ENCODE measurements at places on chromosomes 4 and X.
A peak's percentile ranks its signal among the peaks of the same experiment; 100 is the strongest.

DNA sequence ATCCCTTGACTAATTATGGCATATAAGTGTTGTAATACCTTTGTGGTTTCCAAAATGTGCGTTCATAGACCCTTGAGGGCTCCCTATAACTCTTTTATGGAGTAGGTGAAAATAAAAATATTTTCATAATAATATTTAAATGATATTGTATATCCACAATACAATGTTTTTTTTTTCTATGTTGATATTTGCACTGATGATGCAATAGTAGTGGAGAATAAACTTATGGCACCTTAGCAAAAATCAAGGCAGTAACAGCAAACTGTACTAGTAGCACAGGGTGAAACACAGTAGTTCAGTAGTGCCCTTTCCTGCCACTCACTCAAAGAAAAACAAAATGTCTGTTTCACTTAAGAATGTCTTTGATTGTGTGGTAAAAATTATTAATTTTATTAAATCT, 465.3 kb downstream of the C4orf33 start:
- DNase-seq = no peak

DNA sequence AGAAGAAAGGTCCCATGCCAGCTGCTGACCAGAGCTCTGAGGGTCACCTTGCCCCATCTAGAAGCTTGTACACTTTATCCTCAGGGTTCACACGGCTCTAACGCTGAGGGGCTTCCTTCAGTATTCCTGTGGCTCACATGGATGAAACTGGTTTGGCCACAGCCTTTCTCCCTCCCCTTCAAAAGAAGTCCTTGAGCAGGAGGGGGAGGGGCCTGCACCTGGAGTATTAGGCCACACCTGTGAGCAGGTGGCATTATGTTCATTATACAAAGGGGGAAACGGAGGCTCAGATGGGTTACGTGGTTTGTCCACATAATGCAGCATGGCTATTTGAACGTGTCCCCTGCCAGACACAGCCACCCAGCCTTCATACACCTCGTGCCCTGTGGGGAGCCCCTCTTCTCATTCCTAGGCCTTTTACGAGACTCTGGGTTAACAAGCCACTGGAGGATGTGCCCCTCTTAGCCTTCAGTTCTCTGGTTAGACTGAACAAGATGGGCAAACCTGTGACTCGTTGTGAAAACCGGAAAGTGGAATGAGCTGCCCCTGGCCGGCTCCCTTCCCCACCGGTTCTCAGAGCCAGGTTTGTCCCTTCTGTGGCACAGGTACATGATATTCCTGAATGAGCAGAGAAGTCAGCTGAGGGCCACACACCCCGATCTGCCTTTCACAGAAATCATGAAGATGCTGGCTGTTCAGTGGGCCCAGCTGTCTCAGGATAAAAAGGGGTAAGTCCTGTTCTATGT, 27.2 kb upstream of the JAKMIP1 start:
- no peak for DNase-seq

DNA sequence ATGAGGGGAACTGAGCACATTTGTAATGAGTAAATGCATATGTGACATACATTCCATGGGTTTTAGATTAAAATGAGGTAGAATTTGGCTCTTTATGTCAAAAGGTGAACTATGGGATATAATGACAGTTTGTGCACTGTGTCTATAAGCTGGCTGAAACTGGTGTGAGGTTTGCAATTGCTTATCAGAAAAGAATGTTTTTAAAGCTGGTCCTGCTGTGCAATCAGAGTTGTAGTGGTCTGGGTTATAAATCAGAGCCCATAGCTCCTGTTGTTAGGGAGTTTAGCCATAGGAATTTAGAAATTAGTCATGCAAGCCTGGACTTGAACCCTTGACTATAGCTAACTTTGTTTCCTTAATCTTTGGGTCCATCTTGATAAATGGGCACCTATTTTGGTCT, 23.1 kb upstream of the GATB start:
- no peak for DNase-seq

GRCh38 chr4:73673286-73673685, 53.0 kb upstream of the RASSF6 start:
- DNase-seq = no peak

GRCh38 chrX:17788439-17788838, 51.1 kb downstream of the SCML1 start:
- peak; percentile 7 for DNase-seq
